ENCODE measurements at places on chromosomes 6 and 20. TPM values are rescaled to one million over a fixed set of nuclear protein-coding genes. Genes with fewer than 3 reads are reported as not detected.

The RUNX2 gene
- total RNA-seq = 1.2 TPM

The LPIN3 gene
- total RNA-seq = 14.9 TPM

The SLC32A1 gene
- not detected for total RNA-seq

The FAM217A gene
- not detected for total RNA-seq

The TCF15 gene
- total RNA-seq = not detected

The NR2E1 gene
- total RNA-seq = 0.03 TPM

The MPIG6B gene
- not detected for total RNA-seq

The HLA-DPA1 gene
- not detected for total RNA-seq

Data from A549 treated with CORT108297 at 1 μM for 4 hours (cell line).